ENCODE measurements at places on chromosomes 2 and 18. TPM values are rescaled to one million over a fixed set of nuclear protein-coding genes. Genes with fewer than 3 reads are reported as not detected.
A peak's percentile ranks its signal among the peaks of the same experiment; 100 is the strongest.

The SAP130 gene
- 6.9 TPM for total RNA-seq

The NCKAP1 gene
- 194 TPM for total RNA-seq

The GRB14 gene
- total RNA-seq: 4.8 TPM

The IL1A gene
- total RNA-seq: 3.5 TPM

The AP1S3 gene
- total RNA-seq: 14.2 TPM

The STAM2 gene
- 37.2 TPM for total RNA-seq

The AOX1 gene
- 48.5 TPM for total RNA-seq

The CFAP65 gene
- 16.5 TPM for total RNA-seq

DNA sequence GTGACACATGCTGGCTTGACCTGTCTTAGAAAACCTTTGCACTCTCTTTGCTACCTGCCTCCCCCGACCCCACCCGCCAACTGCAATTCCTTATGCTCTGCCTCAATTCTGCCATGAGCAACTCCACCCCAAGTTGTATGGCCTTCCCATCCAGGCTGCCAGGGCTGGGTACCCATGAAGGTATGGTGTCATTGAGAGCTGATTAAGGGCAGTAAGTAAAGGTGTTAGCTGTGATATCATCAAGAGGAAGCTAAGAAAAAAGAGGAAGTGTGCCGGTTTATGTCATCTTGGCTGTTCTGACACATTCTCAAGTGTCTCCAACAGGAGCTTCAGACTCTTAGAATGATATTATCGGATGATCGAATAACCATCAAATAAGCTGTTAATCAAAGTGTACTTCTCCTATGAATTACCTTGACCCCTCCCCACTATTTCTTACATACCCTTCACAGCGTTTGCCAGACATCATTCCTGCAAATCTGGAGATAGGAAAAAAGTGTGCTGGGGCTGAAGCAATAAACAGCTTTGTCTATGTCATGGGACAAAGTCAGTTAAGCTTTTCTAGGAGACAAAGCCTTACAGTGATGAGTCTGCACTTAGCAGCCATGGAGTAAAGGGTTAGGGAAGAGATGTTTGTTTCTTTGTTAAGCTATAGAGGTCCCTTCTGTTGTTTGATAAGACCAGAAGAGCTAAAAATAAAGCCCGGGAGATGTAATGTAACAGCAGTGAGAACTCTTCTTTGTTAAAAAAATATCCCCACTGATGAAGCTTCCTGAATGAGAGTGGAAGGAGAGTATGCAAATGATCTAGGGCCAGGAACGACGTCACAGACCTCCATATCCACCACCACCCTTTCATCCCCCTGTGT, 40.4 kb upstream of the SMAD2 start:
- no peak for DNase-seq

GRCh38 chr18:11688972-11689668, at the start of gene GNAL:
Gene GNAL (plus strand): TSS chr18:11689264. CDS start chr18:11689564, 300 bp downstream.
- DNase-seq: peak; percentile 84

- no peak for DNase-seq
Observed at GRCh38 chr2:157312866-157313486, 12.6 kb downstream of the ERMN start.

GRCh38 chr18:77254711-77255405, 5.2 kb downstream of the GALR1 start:
- no peak for DNase-seq

- DNase-seq: peak; percentile 80
Observed at GRCh38 chr2:201909961-201910361, 103.6 kb downstream of the CDK15 start.

DNA sequence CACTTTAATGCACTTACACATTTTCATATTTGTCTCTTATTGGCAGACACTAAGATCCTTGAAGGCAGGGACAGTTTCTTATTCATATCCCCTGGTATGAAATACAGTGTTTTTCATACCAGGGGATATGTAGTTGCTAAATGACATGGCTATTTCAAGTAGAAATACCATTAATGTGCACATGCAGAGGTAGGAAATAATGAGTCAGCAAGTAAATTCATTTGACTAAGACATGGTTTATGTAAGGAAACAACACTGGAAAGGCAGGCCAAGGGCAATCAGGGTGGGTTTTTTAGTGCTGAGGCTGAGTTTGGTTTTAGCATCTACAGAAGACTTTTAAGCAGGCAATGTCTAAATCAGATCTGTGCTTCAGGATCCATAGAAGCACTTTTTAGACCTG, 155.9 kb downstream of the WDPCP start:
- no peak for DNase-seq

GRCh38 chr2:151651274-151651673, 83.0 kb downstream of the NEB start:
- DNase-seq: no peak

DNA sequence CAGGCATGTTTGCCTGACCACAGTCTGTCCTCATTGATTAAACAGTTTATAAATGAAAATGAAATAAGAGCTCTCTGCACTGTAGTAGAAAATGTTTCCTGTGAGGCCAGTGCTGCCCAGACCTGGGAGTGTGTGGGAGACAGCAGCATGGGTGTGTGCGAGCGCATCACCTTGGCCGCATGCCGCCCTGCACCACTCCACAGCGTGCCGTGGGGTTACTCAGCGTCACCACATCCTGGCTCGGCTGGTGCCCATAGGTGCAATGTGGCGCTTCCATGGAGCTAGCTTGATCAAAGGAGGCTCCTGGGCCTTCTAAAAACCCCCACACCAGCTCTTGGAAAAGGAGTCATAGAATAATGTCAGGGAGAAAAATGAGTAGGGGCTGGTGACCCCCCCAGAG, 76.0 kb upstream of the EPC2 start:
- no peak for DNase-seq

DNA sequence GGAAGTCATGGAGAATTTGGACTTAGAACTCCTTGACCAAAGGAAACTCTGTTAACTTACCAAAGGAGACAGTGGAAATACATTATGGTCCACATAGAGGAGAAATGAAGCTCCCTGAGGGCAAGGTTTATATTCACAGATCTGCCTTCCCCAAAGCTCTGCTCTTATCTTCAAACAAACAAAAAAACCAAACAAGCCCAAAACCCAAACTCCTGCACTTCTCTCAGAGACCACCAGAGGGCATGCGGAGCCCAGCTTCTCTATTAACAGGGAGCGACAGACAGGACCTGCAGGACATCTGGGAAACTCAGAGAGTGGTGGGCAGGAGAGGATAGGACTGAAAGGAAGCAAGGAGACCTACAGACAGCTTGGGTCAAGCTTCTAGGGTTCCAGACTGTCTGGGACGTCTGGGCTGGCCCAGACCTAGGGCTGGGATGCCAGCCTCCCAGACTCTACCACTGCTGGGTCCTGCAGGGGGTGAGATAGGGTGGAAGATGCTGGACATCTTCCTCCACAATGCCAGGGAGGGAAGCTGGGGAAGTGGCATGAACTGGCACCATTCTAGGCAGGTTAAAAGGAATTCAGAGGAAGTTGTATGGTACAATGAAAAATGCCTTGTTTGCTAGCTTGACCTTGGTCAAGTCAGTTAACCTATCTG, 4.0 kb upstream of the WNT10A start:
- peak; percentile 83 for DNase-seq

GRCh38 chr2:29601872-29602271, 319.5 kb downstream of the ALK start:
- no peak for DNase-seq

DNA sequence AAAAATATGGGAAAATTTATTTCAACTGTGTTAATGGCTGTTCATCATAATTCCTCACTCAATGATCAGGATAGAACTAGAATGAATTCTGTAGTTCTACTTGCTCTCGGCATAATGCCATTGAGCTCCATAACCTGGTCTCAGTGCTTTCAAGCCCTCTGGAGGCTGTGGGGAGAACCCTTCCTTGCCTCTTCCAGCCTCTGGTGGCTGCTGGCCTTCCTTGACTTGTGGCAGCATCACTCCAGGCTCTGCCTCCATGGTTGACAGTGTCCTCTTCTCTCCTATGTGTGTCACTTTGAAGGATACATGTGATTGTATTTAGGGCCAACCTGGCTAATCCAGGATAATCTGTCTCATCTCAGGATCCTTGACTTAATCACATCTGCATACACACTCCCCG, 26.9 kb upstream of the CABYR start:
- no peak for DNase-seq

DNA sequence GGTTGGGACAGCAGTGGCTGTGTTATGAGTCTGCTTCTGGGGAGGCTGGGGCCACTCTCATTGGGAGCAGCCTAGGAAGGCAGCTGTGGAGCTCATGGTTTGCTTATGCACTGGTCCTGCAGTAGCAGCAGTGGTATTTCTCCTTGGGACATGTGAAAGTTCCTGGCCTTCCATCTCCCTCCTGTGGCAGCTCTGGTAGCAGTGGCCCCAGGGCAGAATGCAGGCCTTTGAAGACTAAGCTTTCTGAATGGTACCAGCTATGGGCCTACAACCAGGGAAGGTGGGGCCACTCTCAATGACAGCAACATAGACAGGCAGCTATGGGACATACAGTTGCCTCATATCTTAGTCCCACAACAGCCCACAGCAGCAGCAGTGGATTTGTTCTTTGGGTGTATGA, 117.3 kb upstream of the VWC2L start:
- DNase-seq: no peak

GRCh38 chr2:155867564-155867963, 465.0 kb downstream of the NR4A2 start:
- no peak for DNase-seq

- no peak for DNase-seq
Observed at GRCh38 chr2:44844651-44845270, 96.7 kb upstream of the SIX3 start.

DNA sequence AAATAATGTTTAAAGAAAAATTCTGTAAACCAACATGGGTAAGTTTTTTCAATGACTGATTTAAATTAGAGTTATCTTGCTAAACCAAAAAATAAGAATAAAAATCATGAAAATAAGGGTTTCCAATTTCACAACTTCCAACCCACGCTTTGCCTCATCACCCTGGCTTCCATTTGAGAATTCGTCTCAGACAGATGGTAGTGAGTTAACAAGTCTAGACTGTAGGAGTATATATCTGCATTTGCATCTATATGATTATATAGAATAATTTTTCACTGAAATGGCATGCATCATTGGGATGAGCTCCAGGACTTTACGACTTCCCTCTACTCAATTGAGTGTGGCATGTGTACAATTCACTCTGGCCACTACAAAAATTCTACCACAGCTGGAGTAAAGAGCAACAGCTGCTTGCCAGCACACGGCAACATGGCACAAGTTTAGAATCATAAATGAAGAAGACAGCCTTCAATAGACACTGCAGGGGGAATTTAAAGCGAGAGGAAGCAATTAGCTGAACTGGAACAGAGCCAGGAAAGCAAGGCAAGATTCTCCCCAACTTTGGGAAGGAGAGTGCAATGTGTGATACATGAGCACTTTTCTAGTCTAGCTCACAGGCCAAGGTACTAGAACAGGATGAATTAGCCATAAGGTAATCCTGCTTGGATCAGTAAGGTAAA, 1673.5 kb upstream of the CELF4 start:
- DNase-seq: peak; percentile 28

DNA sequence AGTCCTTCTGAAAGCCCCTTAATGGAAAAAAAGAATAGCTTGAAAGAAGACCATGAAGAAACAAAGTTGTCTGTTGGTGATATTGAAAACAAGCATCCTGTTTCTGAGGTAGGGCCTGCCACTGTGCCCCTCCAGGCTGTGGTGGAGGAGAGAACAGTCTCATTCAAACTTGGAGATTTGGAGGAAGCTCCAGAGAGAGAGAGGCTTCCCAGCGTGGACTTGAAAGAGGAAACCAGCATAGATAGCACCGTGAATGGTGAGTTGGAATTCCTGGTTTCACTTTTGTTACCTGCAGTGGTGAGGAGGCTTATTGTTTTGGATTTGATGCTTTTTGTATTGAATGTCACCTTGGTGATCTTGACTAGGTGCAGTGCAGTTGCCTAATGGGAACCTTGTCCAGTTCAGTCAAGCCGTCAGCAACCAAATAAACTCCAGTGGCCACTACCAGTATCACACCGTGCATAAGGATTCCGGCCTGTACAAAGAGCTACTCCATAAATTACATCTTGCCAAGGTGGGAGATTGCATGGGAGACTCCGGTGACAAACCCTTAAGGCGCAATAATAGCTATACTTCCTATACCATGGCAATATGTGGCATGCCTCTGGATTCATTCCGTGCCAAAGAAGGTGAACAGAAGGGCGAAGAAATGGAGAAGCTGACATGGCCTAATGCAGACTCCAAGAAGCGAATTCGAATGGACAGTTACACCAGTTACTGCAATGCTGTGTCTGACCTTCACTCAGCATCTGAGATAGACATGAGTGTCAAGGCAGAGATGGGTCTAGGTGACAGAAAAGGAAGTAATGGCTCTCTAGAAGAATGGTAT, 13.3 kb downstream of the SLC20A1 start:
- DNase-seq: no peak

DNA sequence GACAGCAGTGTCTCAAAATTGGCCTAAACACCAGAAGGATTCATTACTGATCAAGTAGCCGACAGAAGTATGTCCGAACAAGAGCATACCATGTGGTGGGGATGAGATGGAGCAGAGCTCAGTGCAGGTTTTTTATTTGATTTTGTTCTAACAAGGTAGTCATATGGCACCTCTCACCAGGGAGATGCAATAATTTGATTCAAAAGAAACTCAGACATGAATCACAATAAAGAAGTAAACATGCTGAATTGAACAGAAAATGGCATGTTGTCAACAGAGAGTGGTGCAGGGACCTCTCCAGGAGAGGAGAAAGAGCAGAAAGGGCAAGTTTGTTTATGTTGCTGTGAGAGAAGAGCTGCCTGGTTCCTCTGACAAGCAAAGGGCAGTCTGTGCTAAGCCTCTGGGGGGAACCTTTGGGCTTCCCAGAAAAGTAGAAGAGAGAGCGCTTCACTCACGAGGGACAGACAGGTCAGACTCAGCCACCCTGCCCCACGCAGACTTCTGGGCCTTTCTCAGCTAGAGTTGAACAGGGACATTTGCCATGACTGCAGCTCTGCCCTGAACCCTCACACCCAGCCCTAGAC, 351.3 kb upstream of the RAB12 start:
- DNase-seq: no peak

- DNase-seq: no peak
Observed at GRCh38 chr2:230602562-230603230, 109.9 kb upstream of the CAB39 start.

DNA sequence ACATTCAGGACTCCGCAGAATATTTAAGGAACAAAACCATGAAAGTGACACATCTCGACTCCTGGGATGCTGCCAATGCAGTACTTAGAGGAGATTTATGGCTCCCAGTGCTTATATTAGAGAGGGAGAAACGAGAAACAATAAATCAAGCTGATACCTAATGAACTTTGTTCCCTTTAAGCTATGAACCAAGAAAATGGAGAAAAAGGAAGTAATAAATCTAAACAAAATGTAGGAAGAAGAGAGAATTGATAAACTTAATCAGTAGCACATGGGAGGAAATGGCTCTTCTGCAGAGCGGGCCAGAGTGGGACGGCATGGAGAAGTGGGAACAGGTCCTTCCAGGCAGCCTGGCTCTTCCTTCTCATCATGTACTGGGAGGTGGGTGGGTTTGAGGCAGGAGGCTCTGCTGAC, 42.7 kb downstream of the NPPC start:
- peak; percentile 16 for DNase-seq

- DNase-seq: no peak
Observed at GRCh38 chr2:59195851-59196250, 954.7 kb upstream of the FANCL start.

- no peak for DNase-seq
Observed at GRCh38 chr2:170467568-170468422, 247.3 kb upstream of the SP5 start.

GRCh38 chr2:200319548-200320337, 13.2 kb downstream of the SPATS2L start:
- no peak for DNase-seq

All from lung (tissue), 17 donors.